ENCODE measurements at places on chromosomes 5 and 9.

DNA sequence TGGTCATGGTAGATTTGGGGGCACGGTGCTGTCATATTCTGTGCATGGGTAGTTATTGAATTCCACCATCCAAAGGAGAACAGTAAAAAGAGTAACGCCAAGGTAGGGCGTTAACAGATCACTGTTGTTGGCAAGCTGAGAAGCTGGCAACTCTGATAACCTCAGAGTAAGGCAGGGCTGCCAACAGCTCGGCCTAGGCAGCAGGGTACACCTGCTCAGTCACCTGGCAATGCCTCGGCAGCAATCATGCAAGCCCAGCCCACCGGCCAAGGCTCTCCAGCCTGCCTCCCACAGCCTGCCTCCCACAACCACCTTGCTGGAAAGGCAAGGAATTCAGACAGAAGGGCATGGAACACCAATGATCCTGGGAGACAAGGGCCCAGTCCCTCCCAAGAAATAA is 63.9 kb downstream of the KLHL3 start:
- DNase-seq, result no peak

DNA sequence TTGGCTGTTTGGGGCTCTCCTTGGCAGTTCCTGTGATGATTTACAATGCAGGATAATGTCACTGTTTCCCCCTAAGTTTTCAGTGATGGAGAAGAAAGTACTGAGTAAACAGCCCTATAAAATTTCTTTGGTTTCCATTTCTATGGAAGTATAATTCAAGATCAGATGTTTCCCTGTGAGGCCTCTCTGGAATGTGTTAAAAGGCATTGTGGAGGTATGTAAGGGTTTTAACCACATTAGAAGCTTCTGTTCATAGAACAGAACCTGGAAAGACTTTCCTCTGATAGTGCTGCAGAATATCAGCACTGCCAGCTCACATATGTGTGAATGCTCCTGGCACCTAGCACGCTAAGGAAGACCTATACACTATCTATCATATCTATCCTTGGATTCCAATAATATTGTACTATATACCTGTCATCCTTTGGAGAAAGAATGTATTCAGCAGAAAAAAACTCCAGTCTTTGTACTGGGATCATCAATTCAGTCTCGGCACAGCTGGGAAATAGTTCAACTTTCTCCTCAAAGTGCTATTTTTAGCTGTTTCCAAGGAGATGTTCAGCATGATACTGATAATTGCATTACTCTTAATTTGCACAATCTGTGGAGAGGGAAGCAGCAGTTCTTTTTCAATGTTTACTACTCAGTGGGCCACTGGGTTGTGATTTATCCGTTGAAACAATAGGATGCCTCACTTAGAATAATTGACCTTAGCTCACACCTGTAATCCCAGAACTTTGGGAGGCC is 21.9 kb downstream of the TTC1 start:
- DNase-seq, result no peak

- DNase-seq, result no peak
These were observed 817 bp downstream of the GAPVD1 start for GRCh38 chr9:125262294-125262991.

DNA sequence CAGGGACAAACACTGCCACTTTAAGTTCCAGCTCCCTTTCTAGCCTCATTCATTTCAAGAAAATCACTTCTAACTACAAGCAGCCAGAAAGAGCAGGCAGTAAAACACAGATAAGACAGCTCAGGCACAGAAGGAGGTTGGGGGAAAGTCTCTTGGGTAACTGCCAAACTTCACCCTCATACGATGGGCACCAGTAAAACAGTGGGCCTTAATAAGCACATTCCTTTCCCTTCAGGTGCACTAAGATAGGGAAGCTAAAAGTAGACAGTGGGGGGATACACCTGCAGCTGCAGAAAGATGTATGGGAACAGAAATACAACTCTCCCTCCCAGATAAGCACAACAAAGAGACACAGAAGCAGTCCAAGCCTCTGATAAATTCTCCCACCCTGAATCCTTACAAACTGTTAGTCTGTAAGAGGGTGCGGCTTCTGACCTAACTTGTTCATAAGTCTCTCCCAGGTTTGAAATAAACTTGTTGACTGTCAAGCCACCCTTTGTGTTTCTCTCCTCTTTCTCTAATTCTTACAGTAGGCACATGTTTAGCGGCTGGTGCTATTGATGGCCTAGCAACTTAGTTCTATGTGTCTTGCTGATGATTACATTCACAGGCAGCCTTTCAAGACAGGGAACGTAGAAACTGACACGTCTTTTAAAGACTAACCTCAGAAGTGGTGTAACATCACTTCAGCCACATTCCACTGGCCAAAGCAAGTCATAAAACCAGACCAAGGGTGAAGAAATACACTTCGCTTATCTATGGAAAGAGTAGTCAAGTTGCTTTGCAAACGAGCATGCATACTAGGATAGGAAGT is 6.8 kb upstream of the CKS2 start:
- no peak for DNase-seq

DNA sequence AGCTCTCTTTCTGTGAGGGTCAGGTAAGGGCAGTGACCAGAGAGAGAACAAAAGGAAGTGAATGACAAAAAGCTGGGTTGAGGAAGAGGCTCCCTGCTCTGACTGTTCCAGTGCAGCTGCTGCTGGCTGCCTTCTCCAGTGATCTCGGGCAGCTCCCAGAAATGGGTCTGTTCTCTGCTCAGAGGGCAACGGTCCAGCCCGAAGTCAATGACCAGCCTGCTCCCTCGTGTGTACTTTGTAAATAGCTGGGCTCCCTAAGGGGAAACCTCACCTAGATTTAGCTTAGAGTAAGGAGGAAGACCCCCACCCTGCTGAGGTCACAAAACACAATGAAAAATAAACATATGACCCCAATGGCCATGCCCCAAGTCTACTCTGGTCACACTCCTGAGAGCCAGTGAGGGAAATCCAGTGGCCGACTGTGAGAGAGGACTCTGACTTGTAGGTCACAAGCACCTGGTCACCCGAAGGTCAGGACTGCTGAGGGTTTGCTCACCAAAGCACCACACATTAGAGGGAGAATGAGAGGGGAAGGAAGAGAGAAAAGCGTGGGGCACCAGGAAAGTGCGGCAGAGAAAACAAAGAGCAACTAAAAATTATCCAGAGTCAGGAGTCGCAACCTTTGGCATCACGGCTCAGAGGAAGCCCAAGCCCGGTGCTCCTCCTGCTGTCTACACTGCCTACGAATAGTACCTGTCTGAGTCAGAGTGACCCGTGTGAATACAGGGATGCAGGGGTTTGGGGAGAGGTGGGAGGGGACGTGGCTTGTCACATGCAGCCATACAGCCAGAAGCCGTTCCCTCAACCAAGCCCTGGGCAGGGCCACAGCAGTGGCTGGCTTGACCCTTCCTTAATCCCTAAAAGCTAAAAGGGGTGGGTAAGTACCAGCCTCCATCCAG is 19.8 kb downstream of the NIPAL4 start:
- no peak for DNase-seq

DNA sequence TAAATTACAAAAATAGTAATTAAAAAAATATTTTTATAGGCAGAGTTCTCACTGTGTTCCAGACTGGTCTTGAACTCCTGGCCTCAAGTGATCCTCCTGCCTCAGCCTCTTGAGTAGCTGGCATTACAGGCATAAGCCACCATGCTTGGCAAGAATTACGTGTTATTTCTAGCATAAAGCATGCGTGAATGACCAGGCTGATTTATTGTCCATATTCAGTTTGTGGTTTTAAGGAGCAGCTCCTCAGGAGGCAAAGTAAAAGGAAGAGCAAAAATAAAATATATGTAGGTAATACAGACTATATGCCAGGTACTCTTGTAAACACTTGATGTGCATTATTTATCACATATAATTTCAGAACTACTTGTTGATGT is 7.1 kb upstream of the CD180 start:
- DNase-seq, result no peak

All from right kidney (tissue), 9 donors.